ENCODE measurements at places on chromosomes 7 and 10.

DNA sequence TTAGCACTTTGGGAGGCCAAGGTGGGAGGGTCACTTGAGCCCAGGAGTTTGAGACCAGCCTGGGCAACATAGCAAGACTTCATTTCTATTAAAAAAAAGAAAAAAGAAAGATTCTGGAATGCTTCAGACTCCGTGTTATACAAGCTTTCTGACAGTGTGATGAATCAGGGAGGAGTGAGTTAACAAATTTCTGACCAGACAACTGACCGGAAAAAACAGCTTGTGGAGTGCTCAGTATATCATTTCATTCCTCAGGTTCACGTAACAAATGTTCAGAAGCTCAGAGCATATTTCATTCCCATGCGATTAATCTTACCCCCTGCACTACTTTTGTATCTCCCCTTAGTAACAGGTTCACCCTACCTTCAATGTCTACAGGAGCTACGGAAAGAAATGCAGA, 28.6 kb upstream of the TNPO3 start:
- no peak for DNase-seq

DNA sequence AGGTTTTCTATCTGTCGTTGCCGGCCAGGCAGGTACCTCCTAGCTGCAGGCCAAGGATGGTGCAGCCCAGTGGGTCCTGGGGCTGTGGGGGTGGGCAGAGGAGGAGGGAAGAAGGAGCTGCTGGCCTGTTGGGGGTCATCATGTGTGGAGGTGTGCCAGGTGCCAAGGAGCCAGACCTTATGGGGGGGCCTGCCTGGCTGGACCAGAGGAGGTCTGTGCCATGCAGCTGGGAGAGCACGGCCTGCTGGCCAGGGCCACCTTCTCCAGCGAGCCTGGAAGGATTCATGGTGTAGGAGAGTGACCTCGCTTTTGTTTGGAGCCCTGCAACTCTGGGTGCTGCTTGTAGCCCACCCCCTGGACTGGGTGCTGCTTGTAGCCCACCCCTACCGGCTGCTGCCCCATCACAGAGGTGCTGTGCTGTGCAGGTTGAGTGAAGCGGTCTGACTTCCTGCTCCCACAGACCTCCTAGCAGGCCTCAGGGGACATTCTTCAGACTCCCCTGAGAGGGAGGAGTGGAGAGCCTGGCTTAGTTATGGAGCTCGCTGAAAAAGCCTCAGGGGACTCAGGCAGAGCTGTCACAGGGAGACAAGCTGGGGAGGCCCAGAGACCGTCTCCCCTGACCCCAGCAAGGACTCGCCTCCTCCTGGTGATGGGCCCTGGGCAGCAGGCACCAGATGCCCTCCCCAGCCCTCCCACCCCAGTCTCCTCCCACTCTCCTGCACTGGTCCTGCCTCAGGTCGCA, 67.7 kb upstream of the AQP1 start:
- DNase-seq, result no peak

DNA sequence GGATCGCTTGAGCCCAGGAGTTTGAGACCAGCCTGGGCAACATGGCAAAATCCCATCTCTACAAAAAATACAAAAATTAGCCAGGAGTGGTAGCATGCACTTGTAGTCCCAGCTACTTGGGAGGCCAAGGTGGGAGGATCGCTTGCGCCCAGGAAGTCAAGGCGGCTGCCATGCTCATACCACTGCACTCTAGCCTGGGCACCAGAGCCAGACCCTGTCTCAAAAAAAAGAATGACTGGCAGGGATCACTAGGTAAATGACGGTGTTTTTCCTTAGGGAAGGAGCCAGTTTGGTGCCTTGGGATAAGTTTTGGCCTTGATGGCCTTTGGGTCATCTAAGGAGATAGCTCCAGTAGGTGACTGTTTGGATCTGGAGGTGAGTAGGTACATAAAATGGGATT, 8.9 kb downstream of the TMEM248 start:
- DNase-seq, result no peak

DNA sequence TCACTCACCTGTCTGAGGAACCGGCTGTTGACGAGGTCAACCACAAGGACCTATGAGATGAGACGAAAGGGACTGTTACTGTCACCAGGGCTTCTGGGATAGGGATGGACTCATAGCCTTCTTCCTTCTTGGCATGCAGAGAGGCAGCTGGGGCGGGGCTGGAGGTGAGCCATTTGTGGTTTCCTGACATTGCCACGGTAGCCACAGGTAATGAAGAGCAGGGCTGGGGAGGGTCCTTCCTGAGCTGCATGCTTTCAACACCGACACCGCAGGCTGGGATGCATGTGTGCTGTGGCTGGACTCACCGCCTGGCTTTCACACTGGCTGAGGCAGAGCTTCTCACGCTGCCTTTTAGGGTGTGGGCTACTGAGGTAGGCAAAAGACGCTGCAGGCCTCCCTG, 46.4 kb upstream of the MKRN1 start:
- DNase-seq, result no peak

DNA sequence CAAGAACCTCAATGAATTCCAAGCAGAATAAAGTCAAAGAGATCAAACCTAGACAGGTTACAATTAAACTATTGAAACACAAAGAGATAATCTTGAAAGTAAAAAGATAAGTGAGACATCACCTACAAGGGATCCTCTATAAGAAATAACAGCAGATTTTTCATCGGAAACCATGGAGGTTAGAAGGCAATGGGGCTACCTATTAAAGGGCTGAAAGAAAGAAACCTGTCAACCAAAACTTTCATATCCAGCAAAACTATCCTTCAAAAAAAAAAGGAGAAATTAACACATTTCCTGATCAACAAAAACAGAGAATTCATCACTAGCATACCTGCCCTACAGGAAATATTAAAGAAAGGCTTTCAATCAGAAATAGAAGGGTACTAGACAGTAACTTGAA, 244.9 kb downstream of the ARHGAP12 start:
- no peak for DNase-seq

DNA sequence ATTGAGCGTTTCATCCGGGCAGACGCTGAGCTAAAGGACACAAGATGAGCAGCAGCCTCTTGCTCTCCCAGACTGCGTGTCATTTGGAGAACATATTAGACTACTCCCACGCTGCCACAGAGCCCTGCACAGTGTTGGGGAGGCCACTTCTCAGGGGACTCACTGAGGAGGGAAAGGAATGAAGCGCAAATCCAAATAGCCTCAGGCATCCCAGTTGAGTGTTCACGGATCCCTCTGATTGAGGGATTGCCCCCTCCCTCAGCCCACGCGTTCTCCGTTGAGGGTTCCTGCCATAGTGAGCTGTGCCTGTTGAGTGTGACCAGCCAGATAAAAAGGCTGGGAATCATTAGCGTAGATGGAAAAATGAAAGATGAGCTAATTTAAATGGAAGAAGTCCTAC, 563.4 kb downstream of the ACTR3B start:
- DNase-seq, result no peak

GRCh38 chr7:9201928-9202327, 768.5 kb downstream of the NXPH1 start:
- no peak for DNase-seq

DNA sequence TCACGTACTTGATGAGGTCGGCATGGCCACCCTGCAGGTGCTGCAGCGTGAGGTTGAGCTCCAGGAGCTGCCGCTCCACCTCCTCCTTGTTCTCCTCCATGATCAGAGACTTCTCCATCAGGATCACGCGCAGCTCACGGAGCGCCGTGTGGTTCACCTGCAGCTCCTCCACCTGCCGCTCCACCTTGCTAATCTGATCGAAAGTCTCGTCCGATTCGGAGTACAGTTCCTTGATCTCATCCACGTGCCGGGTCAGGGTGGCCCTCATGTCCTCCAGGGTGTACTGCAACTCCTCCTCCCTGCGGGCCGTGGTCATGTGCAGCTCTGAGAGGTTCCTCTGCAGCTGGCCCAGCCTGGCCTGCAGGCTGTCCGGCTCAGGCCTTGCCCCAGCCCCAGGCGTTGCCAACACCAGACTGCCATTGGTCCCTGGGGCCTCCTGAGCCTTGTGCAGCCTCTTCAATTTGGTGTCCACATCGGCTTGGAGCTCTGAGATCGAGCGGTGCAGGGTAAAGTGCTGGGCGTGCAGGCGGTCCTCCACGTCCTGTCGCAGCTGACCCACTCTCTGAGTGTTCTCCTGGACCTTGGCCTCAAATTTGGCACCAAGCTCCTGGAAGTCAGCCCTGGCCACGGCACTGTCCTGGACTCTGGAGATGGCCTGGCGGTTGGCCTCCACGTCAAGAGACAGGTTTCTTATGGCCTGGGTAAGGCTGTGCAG, 13.9 kb downstream of the MMRN2 start:
- no peak for DNase-seq

DNA sequence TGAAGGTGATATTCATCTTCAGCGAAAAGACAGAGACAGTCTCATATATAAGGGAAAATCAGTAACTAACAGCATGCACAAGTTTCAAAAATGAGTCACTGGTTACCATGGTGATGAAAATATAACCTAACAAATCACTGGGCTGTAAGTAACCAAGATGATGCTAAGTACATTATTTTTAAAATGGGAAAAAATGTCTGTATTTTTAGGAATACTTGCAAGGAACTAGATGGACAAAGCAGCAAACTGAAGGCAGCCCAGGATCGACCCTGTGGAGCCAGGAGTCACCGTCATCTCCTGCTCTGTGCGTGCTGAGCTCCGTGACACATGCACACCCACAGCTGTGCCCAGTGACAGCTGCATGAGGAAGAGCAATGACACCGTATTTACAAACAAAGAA, 137.3 kb downstream of the ELMO1 start:
- DNase-seq, result peak; percentile 85

DNA sequence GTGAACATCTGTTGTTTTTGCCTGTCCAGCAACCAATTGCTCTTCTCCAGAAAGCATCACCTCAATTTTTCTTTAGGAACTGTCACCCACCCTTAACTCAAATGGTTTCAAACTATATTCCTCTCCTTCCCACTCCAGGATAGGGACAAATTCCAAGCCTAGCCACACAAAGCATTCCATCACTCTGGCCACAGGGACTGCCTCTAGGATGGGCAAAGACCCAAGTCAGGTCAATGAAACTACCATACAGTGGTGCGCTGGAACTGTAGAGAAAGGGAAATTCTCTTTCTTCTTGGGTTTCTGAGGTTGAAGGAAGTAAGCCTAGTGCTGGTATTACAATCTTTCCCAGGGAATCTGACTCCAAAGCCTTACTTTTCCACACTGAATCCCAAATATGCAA, 3.6 kb downstream of the MICU1 start:
- no peak for DNase-seq

- DNase-seq, result no peak
Observed at GRCh38 chr10:105609451-105609850, 968.4 kb downstream of the SORCS3 start.

DNA sequence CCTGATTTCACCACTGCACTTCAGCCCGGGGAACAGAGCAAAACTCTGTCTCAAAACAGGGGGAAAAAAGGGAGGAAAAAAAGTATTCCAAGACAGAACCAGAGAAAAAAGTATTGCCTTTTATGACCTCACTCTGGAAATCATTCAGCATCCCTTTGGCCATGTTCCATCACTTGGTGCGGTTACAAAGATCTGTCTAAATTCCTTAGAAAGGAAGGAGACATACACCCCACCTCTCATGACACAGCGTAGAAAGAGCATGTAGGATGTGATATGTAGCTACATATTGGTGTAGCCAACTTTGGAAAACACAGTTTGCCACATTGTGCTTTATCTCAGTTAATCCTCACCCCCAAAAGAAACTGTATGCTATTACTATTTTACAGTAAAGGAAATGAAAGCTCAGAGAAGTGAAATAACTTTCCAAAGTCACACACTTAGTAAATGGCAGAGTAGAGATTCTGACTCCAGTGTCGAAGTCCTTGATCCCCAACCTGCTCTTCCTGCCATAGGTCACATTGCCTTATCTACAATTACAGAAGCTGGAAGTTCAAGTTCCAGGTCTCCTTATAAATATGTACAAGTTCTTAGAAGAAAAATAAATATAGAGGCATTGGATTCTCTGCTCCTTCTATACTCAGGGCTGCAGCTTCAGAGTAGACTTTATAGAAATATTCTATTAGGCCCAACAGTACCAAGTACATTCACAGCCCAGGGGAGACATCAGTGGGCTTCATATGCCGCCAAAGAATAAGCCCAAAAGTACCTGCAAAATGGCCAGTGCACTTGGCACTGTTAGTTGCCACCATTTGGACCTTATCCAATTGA, 91.6 kb upstream of the KMT2E start:
- DNase-seq, result no peak

DNA sequence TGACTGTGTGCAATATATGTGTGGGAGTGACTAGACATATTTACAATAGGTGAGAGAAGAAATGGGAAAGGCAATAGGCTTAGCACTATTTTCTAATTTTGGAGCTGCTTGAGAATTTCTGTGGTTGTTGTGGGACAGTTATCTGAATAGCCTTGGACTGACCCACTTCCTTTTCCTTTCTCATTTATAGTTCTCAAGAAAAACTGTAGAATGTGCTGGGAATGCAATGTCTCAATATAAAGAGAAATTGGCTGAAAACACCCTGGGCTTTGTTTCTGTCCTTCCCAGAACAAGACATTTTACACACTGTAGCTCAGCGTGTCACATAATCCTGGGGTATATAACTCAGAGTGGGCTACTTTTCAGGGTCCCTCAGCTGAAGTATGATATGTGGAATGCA, 153.0 kb upstream of the RHOBTB1 start:
- DNase-seq, result no peak

GRCh38 chr7:139246905-139247304, 15.9 kb downstream of the UBN2 start:
- no peak for DNase-seq
